Pancreas (tissue), 10 donors: ENCODE measurements at places on chromosomes 12 and 14. TPM values are rescaled to one million over a fixed set of nuclear protein-coding genes. Genes with fewer than 3 reads are reported as not detected.

Gene TAS2R30
- 1.1 TPM for total RNA-seq

Gene CYP46A1
- total RNA-seq, result 1.6 TPM

Gene CCDC196
- 0.43 TPM for total RNA-seq

Gene SCN8A
- total RNA-seq, result 3.2 TPM

DNA sequence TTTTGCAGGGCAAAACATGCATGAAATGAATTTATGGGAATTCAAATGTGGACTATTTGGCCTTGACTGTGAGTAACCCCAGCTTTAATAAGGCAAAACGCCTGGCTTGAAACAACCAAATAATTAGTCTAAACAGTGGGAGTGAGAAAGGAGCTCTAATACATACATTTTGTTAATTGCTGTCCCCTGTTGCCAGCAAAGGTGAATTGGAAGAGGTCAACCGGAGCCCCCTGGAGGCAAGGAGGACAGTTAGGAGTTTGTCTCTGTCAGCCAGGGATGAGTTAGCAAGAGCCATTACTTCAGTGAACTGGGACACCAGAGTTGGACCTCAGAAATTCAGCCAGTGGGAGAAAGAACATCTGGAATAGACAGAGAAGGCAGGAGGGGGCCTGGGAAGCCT lies 17.4 kb downstream of the KRT76 start:
- H3K4me3 ChIP-seq, result no peak overlapping the region
- no peaks in the 10 kb centered on the region for H3K4me1 ChIP-seq
- H3K27me3 ChIP-seq, result no peaks in the 10 kb centered on the region

GRCh38 chr12:130795906-130796305 lies 43.1 kb downstream of the STX2 start:
- no peak for DNase-seq
- H3K4me3 ChIP-seq, result no peak overlapping the region
- H3K36me3 ChIP-seq, result peaks cover 42% of the 10 kb centered on the region
- no peaks in the 10 kb centered on the region for H3K27me3 ChIP-seq
- no peak overlapping the region for H3K27ac ChIP-seq
- H3K4me1 ChIP-seq, result no peaks in the 10 kb centered on the region

DNA sequence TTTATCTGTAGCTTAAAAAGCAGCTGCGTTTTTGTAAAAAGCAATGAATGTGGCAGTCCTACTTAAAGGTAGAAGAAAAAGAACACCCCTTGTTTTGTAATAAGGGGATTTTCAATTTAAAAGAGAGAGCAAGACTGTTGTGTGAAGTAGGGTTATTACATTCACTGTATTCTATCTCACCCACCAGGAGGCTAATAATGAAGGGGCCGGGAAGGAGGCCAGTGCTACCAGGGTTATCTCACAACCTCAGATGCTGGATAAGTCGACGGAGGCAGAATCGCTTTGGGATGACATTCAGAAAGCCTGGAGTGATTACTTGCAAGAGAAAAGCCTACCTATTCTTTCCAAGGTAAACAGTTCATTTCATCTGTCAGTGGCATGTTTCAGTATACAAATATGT lies 97.7 kb downstream of the RMST start:
- H3K4me1 ChIP-seq, result no peaks in the 10 kb centered on the region
- no peak for DNase-seq
- no peak overlapping the region for H3K4me3 ChIP-seq
- no peaks in the 10 kb centered on the region for H3K36me3 ChIP-seq
- no peak overlapping the region for H3K27ac ChIP-seq

DNA sequence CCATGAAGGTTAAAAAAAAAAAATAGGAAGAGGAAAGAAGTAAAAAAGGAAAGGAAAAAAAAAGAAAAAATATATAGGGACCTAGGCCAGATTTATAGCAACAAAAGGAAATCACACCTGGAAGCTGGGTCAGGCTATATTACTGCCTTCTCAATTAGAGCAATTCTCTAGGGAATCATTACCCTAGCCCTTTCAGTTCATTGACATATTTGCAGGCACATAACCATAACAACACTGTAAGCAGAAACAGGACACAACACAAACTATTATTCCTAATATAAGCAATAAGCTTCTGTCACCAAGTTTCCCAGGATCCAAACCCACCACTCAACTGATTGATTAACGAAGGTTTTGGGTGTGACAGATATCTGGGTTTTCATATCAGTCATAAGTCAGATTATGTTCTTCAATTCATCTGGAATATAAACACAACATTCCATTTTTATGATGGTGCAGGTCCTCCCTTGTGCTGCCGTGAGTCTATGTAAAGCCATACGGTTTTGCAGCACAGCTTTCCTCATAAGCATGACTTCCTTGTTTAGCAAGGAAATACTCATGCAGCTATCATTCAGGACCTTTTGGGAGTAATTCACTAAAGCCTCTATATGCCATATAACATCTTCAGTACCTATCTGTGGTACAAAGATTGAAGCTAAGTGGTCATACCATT lies 4.2 kb downstream of the PCNX4 start:
- DNase-seq, result no peak

- H3K27ac ChIP-seq, result no peak overlapping the region
- no peak overlapping the region for H3K4me3 ChIP-seq
- no peaks in the 10 kb centered on the region for H3K36me3 ChIP-seq
- H3K27me3 ChIP-seq, result no peaks in the 10 kb centered on the region
- no peak for DNase-seq
- no peaks in the 10 kb centered on the region for H3K4me1 ChIP-seq
These were observed 30.0 kb upstream of the PTPRB start for GRCh38 chr12:70667253-70667652.

GRCh38 chr12:68119250-68119649 lies 40.3 kb downstream of the IFNG start:
- DNase-seq, result no peak
- H3K4me3 ChIP-seq, result no peak overlapping the region
- no peaks in the 10 kb centered on the region for H3K4me1 ChIP-seq
- H3K27ac ChIP-seq, result no peak overlapping the region
- no peaks in the 10 kb centered on the region for H3K27me3 ChIP-seq
- no peaks in the 10 kb centered on the region for H3K36me3 ChIP-seq
